CMK (cell line): ENCODE measurements at places on chromosomes 13 and 19.

DNA sequence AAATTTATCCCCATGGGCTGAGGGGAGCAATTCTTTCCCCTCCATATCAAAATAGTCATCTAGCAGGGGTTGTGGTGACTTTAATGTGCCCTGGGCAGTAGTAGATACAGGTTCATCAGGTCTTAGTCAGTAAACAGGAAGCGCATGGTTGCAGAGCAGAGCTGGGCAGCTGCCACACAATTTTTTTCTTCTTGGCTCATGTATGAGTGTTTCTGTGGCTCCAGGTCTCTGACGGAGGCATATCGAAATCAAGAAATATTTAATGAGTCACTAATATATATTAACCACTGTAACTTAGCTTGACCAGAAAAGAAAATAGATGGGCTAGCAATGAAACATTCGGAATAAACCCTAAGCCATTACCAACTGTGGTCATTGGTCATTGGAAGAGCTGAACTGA is 68.4 kb upstream of the UBL3 start:
- no peak for DNase-seq

- DNase-seq, result no peak
Observed at GRCh38 chr13:98599502-98600328, 22.8 kb upstream of the STK24 start.

DNA sequence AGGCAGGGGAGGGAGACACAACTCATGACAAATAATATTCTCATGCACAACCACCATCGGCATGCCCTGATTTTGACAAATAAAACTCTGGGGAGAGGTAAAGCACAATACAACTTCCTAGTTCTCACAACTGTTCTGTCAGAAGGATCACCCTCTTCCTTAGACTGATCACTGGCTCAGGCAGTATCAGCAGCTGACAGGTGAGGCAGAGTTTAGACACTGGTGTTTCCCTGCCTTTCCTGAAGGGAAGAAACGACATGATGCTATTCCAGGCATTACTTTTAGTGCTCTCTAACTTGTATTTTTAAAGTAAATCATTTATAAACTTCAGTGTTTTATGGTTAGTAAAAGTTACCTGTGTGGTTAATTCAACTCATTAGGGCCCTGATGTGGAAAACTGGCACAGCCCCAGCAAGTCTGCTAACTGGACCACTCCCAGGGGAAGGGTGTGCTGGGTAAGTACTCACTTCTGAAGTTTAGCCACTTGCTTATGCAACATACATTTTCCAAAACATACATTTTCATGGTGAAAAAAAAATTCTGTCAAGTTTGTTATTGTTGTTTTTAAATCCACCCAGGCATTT is 82.8 kb downstream of the CRYL1 start:
- no peak for DNase-seq

GRCh38 chr19:19463348-19464117 is 51.8 kb downstream of the TSSK6 start:
- no peak for DNase-seq

DNA sequence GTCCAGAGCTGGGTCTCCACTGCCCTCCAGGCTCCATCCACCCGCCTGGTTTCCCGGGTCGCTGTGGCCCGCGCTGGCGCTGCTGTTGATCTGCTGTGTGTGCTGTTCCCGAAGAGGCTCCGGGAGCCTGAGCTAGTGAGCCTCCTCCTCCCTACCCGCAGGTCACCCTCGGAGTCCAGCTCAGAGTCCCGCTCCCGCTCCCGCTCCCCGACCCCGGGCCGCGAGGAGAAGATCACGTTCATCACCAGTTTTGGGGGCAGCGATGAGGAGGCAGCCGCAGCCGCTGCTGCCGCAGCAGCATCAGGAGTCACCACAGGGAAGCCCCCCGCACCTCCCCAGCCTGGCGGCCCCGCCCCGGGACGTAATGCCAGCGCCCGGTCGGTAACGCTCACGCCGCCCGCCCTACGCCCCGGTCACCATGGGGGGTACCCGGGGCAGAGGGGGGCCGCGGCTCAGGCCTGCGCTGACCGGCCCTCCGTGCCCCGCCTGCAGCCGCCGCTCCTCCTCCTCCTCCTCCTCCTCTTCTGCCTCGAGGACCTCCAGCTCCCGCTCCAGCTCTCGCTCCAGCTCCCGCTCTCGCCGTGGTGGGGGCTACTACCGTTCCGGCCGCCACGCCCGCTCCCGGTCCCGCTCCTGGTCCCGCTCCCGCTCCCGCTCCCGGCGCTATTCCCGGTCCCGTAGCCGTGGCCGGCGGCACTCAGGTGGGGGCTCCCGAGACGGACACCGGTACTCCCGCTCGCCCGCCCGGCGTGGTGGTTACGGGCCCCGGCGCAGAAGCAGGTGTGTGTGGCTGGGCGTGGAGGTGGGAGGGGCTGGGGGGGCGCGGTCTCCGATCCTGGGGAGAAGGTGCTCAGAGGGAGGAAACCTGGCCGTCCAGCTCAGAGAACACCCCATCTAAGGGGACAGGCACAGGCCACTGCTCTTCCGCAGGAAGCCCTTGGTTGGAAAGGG is 12.2 kb downstream of the ZNF296 start:
- no peak for DNase-seq

DNA sequence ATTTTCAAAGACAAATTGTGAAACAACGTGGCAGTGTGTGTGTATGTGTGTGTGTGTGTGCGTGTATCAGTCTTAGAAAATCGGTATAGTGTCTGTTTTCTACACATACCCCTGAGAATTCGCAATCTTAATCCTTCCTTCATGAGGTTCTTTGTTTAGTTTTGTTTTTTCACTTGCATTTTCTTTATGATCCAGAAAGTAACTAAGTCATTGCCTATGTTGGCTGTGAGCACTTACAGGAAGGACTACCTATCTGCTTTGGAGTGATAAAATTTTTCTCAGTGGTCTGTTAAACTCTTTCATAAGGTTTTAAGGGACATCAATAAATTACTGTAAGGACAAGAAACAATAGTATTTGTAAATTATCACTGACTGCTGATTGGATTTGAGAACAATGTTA is 1587.1 kb downstream of the PCDH9 start:
- DNase-seq, result no peak

- DNase-seq, result no peak
Observed at GRCh38 chr19:56971230-56971629, 130.7 kb upstream of the PEG3 start.

DNA sequence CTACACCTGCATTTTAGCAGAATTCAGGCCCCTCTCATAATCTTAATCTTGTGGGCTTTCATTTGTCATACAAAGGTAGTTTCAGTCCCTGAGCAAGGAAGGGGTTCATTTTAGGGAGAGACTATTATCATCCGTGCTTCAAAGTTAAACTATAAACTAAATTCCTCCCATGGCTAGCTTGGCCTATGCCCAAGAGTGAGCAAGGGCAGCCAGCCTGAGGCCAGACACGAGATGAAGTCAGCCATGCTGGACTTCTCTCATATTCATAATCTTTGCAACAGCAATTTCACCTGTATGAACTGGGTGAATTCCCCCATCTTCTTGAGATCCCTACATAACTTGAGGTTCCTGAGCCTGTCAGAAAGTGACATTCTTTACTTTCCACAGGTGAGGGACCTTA is 13.0 kb downstream of the ERICH4 start:
- DNase-seq, result no peak
